ENCODE measurements at places on chromosomes 6 and 20.

DNA sequence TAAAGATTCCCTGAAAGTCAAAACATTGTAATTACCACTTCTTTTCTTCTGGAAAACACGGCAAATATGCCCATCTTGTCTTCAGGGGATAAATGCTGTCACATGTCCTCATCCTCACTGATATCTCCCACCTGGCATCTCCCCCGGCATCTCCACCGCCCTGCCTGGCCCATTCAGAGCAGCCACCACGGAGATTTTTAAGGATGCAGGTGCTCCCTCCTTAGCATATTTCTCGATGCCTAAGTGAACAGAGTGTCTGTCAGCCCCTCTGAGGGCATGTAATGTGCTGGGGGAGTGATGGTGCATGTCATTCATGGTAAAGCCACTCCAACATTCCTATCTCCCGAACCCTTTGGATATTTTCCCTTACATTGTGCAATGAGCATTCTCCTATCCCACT lies 215.5 kb downstream of the PREX1 start:
- no peak for DNase-seq

- DNase-seq: no peak
Measured at GRCh38 chr20:45913116-45913515, 1.2 kb upstream of the PLTP start.

- DNase-seq: no peak
Measured at GRCh38 chr6:46103441-46104115, 26.2 kb upstream of the ENPP4 start.

- DNase-seq: peak; percentile 7
Measured at GRCh38 chr6:142088858-142089216, 43.9 kb upstream of the GJE1 start.

DNA sequence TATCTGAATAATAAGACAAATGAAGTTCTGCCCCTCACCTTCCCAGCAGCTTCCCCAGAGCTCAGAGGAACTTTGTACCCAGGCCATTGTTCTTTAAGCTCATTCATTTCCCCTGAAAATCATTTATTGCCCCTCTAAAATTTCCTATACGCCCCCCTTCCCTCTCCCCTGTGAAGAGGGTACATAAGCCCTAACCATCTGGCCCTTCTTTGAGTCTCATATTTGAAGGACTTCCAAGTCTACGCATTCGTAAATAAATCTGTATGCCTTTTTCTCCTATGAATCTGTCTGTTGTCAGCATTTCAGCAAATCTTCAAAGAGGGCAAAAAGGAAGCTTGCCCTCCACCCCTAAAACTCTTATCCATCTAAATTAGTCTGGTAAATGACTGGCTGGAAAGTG lies 73.1 kb upstream of the DST start:
- DNase-seq: no peak

DNA sequence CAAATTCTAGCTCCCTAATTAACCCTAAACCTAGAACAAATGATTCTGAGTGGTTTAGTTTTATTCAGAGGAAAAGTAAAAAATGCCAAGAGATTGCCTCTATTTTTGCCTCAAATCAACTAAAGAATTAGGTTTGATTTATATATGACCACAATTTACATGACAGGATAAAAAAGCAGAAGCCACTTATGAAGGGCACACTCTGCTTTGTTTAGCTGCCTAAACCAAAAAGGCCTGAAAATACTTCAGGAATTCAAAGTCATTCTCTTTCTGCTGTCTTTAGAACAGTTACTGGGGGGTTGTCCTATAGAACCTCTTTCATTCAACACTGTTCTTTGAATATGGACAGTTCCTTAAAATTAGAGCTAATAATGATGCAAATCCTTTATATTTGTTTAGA lies 5.3 kb downstream of the FBXO5 start:
- DNase-seq: no peak

- no peak for DNase-seq
Measured at GRCh38 chr6:4930025-4930691, 73.7 kb downstream of the RPP40 start.
